ENCODE measurements at places on chromosomes 13 and 19. TPM values are rescaled to one million over a fixed set of nuclear protein-coding genes. Genes with fewer than 3 reads are reported as not detected.
A peak's percentile ranks its signal among the peaks of the same experiment; 100 is the strongest.

DNA sequence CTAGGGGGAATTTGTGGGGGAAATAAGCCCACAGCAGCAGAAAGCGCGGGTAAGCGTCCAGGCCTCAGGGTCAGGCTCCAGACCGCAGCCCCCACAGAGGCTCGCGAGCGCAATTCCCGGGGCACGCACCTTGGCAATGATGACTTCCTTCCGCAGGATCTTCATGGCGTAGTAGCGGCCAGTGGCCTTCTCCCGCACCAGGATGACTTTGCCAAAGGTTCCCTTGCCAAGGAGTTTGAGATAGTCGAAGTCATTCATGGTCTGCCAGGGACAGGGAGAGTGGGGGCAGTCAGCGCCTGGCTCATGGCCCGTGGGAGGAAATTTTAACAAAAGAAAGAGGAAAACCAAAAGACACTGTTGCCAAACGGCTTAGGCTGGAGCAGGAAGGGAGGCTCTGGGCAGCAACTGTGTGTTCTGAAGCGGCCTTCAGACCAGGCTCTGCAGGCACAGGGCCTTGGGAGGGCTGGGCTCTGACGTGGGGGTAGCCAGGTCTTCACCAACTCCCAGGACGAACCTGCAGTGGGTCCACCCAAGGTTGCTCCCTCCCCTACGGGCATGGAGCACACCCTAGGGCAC is 15.4 kb upstream of the CCNP start:
- DNase-seq: no peak

SF3A2 gene
- 62.7 TPM for polyA plus RNA-seq

KIR2DL3 gene
- polyA plus RNA-seq: not detected

DNA sequence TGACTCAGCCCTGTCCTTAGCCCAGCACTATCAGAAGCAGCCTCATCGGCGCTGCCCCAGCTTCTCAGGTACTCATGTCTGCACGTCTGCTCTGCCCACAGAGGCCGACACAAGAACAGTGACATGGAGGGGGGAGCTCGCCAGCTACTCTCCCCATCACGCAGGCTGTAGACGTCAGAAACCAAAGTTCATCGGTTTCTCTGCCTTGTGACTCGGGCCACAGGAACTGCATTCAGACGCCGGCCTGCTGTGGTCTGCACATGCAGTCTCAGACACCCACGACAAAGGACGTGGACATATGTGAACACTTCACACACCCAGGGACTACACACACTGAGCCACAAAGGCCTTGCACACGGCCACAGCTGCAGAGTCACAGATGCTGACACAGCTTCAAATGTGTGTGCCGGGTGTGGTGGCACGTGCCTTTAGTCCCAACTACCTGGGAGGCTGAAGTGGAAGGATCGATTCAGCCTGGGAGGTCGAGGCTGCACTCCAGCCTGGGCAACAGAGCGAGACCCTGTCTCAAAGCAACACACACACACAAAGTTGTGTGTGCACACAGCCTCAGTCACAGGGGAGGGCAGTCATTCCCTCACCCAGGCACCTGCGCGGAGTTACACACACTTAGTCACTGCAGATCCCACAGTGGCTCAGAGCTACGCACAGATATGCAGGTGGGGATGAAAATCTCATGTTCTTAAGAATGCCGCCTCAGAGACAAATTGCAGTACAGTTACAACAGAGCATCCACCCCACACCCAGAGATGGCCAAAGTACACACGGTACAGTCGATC is 4.9 kb upstream of the ZFP36 start:
- DNase-seq: no peak

PSG1 gene
- polyA plus RNA-seq: 0.41 TPM

- no peak for DNase-seq
These were observed 66.4 kb upstream of the PCDH9 start for GRCh38 chr13:67296511-67296910.

HPN gene
- polyA plus RNA-seq: 0.12 TPM

DNA sequence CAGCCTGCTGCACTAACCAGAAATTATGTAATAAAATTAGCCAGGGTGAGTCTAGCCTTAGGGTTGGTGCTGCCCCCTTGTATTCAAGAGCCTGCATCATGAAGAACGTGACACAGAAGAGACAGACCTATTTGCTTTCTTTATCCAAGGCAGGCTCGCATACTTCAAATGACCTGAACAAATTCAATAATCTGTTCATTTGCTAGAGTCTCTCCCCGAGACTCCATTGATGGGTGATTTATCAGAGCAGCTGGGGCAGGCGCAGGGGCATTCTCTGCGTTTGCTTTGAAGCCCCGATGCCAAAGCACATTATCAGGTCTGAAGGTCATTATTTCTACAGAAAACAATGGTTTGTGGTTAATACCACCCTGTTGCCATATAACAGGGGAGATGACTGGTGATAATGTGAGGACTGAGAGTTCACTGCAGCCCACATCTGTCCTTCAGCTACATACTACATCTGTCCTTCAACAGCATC is 520.3 kb downstream of the DIAPH3 start:
- DNase-seq: no peak

LHB gene
- not detected for polyA plus RNA-seq

NANOS3 gene
- polyA plus RNA-seq: 1.2 TPM

FOXA3 gene
- 1.2 TPM for polyA plus RNA-seq

REXO1 gene
- 15.6 TPM for polyA plus RNA-seq

- peak; percentile 25 for DNase-seq
These were observed 8.1 kb upstream of the ADGRE2 start for GRCh38 chr19:14786421-14786851.

FXYD1 gene
- not detected for polyA plus RNA-seq

EBI3 gene
- 3.1 TPM for polyA plus RNA-seq

DNA sequence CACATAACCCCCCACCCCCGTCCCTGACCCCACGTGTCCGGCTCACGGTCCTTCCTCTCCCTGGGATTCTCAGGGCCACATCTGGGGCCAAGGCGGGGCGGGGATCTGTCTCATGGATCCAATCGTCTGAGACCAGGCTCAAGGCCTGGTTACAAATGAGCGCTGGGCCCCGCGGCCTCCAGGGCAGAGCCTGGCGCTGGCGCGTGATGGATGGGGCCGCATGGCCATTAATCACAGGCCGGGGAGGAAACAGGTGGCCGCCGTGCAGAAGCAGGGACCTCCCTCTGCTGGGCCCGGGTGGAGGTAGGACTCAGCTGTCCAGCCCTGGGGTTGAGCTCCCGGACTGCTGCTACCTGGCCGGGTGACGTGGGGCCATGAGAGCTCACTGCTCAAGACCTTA is 5.8 kb upstream of the TLE5 start:
- no peak for DNase-seq

ZSCAN1 gene
- polyA plus RNA-seq: not detected

AMH gene
- 12.7 TPM for polyA plus RNA-seq

Data from A549 (cell line).